T1000 (cell line): ENCODE measurements at places on chromosomes 4 and X.

GRCh38 chr4:95411371-95412088 is 137.2 kb downstream of the UNC5C start:
- no peak for DNase-seq

DNA sequence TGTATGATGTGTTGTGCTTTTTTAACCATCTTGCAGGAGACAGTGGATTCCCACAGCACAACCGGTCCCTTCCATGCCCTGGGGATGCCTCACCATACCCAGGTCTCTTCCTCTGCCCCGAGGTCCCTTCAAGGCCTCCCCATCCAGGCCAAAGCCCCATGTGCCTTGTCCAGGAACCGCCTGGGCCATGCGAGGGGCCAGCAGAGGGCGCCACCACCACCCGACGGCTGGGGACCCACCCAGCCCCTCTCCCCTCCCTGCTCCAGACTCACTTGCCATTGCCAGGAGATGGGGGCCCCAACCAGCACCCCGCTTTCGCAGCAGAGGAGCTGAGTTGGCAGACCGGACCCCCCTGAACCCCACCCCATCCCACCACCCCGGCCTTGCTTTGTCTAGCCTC is 485.5 kb downstream of the TRAM1L1 start:
- no peak for DNase-seq

DNA sequence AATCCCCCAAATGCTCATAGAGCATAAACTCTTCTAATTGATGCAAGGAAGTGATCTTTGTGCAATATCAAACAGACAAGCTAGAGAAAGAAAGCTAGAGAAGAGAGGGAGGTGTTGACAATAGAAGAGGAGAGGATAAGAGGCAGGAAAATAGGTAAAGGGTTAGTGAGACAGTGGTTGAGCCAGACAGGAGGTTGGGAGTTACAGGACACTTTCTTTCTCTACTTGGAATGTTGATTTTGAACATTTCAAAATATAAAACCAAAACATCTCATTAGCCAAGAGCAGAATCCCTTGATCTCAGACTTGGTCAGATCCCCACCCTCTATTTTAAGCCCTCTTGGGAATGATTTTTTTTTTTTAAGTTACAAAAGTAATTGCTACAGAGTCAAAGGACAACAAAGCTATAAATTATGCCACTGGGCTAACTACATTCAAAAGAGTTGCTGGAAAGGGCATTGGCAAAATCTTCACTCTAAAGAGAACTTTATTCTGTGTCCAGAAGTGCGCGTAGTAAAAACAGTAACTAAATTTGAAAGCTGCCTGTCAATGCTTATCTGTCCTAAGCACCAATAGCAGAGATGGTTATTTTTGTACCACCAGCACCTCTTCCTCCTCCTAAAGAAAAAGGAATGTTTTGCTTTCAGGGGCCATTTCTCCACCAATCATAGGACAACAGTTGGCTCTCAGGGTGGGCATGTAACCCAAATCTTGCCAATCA is 133.8 kb downstream of the PDGFC start:
- DNase-seq, result no peak

- DNase-seq, result no peak
These were observed 2.4 kb upstream of the FTSJ1 start for GRCh38 chrX:48473704-48473990.

GRCh38 chr4:22055954-22056353 is 107.4 kb upstream of the KCNIP4 start:
- no peak for DNase-seq

DNA sequence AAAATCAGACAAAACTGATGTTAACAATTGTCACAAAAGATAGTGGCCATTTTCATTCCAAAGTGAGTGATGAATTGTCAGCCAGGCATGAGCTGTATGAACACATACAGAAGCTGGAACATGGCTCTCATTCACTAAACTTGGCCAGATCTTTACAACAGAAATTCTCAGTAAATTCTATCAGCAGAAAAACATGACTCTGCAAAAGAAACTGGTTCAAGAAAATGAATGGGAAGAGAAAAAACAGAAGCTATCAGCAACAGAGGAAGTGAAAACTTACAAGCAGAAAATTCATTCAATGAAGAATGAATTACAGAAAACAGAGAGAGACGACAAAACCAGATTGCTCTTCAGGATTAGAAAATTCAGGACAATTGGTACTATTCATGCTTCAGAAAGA is 249.6 kb downstream of the COL25A1 start:
- no peak for DNase-seq

GRCh38 chr4:124953061-124953460 is 240.5 kb upstream of the ANKRD50 start:
- DNase-seq, result no peak

DNA sequence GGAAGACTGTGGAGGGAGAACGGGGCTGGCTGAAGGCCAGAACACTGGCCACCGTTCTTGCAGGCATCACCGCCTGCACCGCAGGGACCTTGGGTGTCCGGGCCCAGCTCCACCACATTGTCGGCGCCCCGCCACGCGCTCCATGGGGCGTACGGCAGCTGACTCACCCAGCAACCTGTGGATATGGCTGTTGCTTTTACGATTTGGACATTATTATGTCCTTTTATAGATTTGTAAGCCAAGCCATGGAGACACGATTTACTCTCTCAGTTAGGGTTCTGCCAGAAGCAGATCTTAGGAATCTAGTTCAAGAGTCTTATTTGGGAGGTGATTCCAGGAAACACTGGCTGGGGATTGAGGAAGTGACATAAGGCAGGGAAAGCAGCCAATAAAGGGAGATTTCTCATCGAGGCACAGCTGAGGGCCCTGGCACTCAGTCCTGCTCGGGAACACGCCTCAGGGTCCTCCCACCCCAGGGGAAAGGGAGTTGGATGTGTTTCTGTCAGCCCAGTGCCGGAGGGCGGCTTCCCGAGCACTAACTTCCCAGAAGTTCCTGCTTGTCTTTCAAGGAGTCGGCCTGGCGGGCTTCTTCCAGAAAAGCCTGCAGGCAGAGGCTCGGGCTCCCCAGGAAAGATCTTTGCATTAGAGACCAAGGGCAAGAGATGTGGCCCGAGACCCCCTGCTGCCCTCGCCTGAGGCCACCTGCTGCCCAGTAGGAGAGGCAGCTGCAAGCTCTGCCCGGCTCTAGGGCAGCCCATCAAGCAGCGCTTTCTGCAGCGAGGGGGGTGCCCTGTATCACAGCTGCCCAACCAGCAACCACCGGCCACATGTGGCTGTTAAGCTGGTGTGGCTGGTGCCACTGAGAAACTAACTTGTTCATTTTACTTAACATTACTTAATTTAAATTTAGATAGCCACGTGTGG is 52.9 kb downstream of the CRMP1 start:
- DNase-seq, result no peak

DNA sequence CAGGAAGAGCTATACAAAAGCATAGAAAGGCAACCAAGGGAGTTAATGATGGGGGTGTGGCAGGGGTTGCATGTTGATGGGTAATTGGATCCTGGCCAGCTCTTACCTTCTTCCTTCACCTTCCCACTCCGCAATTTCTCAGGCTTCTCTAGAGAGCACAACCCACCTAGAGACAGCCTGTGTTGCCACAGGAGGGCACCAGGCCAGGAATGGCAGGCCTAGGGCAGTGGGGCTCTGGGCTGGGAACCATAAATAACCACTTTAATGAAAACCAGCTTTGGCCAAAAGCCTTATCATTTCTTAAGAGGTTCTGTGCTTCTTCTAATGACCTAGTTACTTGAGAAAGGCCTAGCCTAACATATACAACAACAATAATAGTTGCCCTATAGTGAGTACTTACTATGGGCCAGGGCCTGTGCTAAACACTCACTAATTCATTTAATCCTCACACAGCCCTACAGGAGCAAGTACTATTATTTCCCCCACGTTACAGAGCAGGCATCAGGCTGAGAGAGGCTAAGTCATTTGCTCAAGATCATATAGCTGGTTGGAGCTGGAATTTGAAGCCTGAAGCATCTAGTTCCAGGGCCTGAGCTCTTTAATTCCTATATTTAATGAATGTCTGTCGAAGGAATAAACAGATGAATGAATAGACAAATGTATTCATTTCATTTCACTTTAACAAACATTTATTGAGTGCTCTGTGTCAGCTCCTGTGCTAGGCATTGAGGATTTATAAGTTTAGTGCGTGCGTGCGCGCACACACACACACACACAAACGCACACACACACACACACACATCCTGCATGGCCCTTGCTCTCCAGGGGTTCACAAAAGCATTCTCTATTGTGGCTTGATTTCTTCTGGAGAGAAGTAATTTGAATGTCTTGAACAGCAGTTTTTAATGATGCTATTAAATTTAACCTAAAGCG is 66.8 kb downstream of the RTL9 start:
- DNase-seq, result no peak

GRCh38 chr4:81165861-81166430 is 49.1 kb downstream of the PRKG2 start:
- no peak for DNase-seq

DNA sequence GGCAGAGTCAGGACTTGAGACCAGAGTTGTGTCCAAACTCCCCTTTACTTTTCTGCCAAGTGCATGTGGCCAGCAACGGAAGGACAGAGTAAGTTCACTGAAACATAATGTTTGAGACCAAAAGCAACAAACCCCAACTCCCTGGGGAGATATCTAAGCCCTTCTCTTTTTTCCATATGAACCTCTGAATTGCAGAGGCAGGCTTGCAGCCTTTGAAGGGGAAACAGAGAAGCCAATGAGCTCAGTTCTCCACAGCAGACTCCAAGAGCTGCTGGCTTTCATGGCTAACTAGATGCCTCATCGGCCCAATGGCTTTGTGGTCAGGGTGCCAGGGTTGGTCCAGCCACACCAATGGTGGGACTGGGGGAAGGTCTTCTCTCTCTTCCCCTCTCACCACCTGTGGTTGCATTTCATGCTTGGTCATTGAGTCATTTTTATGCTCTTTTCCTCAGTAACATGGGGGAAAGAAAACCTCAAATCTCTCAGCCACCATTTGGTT is 34.0 kb downstream of the STARD8 start:
- DNase-seq, result peak; percentile 18

DNA sequence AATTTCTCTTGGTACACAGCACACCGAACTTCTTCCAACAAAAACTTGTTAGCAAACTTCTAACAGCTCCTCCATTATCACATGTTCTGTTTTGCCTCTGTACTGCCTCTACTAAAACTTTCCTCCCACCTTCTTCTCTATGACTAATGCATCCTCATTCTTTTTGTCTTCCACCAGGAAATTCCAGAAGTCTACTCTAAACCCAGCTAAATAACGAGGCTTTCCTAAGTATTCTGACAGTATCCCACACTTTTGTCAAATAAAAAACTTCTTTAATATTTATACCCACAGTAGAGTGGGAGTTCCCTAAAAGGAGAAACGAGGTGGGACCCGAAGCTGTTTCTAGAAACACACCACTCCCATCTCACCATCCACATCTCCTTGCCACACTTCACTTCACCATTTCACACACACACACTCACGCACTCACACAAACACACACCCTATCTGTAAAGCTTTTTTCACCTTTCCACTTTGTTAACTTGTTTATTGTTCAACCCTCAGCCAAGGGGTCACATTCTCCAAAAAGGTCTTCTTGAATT is 280.3 kb downstream of the ARAP2 start:
- DNase-seq, result no peak

DNA sequence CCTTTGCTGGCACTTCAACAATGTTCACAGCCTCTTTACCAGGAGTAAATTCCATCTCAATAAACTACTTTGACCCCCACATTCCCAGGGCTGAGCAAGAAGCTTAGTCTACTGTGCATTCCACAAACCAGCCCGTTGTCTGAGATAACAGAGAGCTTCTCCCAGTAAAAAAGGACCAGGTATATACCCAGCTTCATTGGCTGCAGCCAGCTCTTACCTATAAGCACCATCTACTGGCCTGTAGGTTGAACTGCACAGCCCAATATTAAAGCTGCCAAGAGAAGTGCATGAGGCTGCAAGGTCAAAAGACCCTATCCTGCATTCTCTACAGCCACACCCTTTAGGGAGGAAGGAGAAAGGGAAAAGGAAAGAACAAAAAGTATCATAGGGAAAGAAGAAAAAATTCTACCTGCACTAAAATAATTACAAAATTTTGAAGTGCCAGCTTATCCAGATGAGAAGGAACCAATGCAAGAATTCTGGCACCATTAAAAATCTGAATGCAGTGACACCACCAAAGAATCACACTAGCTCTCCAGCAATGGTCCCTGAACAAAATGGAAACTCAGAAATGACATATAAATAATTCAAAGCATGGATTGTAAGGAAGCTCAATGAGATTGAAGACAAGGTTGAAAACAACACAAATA is 45.7 kb upstream of the INTU start:
- no peak for DNase-seq

DNA sequence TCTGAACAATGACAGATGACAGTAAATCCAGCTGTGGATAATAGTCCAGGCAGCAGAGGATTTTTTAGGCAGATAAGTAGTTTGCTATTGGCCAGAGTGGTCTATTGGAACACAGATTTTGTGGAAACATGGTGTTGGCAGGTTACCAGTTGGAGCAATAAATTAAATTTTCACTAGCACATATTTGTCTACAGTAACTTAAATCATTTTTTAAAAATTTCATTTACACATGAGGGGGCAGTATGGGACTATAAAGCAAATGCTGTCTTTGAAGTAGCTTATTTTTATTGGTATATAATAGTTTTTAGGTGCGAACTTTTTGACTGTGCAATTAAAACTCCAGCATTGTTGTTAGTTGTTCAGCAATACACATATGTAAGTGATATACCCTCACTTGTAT is 289.8 kb downstream of the ARHGAP10 start:
- no peak for DNase-seq

DNA sequence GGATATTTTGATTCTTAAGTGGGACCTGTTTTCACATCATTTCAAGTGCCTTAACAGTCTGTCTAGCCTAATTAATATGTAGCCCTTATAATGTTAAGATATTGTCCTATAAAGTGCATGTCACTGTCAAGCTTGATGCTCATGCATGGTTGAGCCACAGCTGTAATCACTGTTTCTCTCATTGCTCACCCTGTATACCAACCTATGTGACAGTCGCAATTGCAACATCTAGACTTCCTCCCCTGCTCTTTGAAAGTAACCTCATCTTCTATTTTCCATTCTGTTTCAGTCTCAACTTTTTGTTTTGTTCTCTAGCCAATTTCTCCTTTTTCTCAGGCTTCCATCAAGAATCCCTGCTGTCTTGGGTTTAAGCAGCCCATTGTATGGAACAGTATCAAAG is 24.4 kb upstream of the MSL3 start:
- no peak for DNase-seq

GRCh38 chrX:68307769-68308168 is 125.5 kb downstream of the OPHN1 start:
- DNase-seq, result no peak

- no peak for DNase-seq
These were observed 158.7 kb downstream of the SPRY1 start for GRCh38 chr4:123555233-123555806.

GRCh38 chr4:77501240-77501639 is 104.4 kb upstream of the CXCL13 start:
- DNase-seq, result no peak
